AML-193 (cell line): ENCODE measurements at places on chromosomes 3 and 15.

DNA sequence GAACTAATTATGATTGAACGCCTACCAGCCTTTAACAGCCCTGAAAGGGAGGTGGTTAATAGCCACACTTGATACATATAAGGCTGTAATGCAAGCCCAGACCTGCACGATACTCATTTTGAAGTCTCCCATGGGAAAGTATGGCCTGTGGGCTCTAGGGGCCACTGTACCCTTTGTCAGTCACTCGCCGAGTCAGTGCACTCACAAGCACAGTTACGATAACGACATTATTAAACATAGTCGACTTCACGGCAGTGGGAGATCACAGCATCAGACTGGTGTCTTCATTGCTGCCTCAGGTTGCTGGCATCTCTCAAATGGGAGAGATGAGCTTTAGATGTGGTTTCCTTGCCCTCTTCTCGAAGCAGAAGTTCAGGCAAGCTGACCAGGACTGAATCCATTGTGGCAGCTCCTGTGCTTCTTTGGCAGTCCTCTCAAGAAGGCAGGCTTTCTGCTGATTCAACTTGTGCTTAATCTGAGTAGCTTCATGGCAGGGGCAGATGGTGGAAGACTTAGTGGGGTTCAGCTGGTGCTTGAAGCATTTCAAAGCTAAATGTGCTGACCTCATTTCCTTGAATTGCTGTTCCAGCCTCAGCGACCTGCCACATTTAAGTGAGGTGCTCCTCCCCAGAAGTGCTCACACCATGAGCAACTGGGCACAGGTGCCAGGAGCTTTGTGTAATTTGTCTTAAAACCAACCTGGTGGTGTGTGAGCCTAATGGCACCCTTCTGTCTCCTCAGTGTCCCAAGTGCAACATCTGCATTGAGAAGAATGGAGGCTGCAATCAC, 15.8 kb upstream of the P4HTM start:
- no peak for DNase-seq

DNA sequence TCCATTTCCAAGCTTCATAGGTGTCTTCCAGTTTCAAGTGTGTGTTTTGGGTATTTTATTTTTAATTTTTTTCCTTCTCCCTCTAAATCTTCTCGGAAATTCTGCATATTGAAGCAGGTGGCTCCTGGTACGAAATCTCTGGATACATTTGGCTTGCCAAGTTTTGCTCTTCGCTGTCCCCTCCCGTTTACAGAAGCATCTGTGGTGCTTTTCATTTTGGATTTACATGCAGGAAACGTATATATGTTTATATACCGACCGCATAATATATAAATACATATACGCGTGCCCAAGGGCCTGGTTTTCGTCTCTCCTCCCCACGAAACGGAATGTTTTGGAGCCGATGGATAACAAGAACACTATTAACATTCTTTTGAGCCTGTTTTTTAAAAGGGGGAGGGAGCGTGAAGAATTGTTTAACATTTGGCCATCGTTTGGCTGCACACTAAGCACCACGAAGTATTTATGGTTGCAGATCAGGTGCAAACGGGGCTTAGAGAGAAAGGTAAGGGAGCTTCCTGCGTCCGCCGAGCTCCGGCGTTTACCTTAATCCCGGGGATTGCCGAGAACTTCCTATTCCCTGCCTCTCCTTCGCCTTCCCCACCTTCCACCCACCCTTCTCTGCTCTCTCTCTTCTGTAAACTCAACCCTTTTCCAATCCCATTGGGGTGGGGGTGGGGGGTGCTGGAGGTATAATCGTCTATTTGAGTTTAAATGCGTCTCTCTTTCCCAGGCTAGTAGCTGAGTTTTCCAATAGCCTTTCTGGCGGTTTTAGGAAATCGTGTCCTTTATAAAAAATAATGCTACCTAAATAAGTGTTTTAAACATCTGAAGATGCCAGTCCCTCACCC, 1.1 kb upstream of the NLGN1 start:
- DNase-seq = no peak

GRCh38 chr3:125054449-125055329, 1.1 kb downstream of the HEG1 start:
- peak; percentile 21 for DNase-seq

DNA sequence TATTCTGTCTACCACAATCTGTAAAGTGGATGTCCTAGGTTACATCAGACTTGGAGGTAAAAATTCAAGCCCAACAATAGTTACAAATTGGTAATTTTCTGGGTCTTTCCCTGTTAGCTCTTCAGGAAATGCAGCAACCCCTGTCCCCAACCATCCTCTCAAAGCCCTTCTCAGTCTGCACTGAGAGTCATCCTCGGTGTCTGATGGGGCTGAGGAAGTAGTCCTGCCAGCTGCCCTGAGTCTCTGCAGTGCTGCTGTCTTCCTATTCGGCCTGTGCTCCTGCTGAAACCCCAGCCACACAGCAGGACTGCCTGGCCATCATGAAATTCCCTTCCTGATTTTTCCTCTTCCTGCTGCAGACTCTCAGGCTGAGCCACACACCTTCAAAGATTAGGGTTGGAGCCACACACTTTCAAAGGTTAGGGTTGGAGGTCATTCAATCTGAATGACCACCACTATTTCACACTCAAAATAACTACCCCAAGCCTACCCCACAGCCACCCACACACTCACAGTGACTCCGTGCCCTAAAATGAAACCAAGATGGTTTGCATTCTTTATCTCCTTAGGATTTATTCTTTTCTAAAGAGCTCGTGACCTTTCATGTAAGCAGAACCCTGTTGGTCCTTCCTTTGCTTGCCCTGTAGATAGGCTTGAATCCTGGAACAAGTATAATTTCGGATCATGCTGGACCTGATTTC, 17.6 kb downstream of the TRIM42 start:
- no peak for DNase-seq

DNA sequence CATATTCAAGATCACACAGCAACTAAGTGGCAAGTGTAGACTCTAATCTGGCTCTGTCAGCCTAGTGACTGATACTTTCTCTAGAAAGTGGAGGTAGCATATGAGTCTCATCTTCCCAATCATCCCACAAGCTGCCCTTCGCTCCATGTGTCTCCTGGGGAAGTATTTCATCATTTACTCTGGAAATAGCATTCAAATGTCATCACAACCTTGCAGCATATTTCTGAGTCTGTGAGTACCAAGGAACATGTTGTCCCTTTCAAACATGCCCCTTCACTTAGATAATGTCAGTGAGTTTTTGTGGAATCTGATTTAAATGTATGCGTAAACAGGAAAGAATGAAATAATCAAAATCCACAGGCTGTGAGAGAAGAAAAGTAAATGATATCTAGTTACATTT, 322.9 kb downstream of the SLC9A9 start:
- DNase-seq = no peak

- no peak for DNase-seq
Observed at GRCh38 chr15:69830430-69830829, 267.3 kb downstream of the TLE3 start.

DNA sequence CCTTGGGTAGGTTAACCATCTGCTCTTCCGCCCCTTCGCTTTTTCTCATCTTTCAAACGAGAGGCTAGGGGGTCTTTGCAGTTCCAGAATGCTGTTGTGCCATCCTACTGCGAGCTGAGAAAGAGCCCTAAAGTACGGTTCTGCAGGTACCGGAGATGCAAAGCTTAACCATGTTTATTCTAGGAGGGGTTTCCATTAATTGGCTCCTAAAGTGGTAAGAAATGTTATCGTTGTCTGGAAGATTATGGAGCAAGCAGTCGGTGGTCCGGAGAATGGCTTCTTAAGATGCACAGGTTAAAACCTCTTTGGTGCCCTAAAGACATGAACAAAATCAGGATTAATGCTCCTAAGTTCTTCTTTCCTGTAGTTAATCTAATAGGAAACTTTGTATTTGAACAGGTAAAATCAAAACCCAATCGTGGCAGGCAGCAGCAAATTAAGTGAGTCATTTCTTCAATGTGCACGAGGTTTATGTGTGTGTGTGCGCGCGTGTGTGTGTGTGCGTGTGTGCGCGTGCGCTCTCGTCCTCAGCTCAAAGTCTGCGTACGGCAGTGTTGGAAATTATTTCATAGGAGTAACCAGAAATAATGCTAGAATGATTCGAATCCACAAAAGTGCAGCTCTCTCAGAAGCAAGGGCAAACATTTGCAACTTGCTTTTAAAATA, 772 bp downstream of the FAM81A start:
- DNase-seq = no peak

DNA sequence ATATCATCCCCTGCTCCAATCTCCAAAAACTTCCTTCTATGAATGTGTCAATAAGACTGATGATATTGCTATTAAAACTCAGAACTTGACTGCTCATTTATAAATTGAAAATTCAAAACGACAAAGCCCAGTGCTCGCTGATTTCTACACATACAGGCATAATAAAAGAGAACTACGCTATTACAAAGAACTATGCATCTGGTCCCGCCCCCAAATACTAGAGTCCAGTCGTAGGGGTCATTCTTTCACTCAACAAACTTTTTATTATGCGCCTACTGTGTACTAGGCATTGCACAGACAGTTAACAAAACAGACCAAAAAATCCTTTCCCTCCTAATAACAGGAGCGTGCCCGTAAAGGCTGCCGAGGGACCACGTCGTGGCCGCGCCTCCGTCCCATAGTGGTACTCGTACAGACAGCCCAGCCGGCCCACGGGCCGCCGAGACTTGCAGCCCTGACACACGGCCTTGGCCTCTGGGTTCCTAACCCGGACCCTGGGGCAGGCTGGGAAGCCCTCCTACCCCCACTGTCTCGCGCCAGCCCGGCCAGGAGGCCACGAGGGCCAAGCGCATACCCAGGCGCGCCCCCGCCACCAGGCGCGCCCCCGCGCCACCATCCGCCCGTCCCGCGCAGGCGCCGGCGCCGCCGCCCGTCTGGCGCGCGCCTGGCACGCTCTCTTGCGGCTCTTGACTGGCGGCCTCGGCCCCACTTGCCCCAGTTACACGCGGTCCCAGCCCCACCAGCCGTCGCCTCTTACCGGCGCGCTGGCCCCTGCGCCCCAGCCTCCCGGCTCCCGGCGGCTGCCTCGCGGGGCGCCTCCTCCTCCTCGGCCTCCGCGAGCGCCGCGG, 757 bp downstream of the AVEN start:
- peak; percentile 49 for DNase-seq

GRCh38 chr3:27596334-27596841, 112.2 kb upstream of the SLC4A7 start:
- peak; percentile 68 for DNase-seq

GRCh38 chr15:29090617-29091466, 178.8 kb downstream of the NSMCE3 start:
- DNase-seq = no peak

DNA sequence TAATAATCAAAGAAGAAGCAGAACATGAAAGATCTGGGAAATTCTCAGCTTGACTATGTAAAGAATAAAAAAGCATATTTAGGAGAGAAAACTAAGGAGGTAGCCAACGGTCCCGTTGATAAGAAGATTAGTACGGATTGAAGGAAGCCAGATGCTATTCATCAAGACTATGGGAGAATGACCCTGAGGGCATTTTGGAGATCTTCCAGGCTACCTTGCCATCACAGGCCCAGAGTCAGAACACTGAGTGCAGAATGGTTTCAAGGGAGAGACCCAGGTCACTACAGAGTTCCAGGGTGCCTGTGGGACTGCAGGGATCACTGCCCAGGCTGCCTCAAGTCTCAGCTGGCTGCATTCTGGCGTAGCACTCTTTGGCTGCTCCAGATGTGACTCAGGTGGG, 752.9 kb upstream of the ARPP21 start:
- no peak for DNase-seq

DNA sequence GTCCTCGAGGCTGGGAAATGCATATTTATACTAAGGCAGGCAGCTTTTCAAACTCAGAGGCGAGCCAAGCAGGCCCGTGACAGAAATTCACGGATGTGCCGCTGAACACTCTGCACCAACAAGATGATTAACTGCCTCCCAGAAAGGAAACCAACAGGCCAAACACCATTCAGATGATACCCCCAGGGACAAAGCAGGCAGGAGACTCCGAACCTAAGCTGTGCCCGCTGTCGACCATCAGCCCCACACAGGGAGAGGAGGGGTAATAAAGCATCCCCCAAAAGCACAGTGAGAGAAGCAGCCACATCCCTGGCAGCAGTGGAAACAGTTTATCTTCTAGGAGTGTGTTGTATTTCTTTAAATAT, 31.8 kb downstream of the ADAMTS17 start:
- DNase-seq = no peak

GRCh38 chr15:69107025-69107620, 53.3 kb upstream of the GLCE start:
- no peak for DNase-seq

DNA sequence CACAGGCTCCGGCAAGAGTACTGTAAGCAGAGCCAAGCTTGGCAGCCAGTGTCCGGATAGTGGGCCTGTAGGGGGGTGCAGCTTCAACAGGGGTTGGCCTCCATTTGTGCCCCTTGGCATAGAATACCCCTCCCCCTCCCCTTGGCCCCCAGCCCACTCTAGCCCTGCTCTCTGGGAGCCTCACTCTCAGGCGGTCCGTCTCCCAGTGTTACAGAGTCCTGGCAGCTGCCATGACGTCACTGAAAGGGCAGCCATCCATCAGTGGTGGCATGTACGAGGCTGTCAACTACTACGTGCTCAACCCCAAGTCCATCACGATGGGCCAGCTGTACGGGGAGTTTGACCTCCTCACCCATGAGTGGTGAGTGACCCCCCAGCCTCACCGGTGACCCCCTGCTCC, 50.4 kb downstream of the DNAH1 start:
- no peak for DNase-seq

GRCh38 chr3:142735462-142735861, 11.6 kb downstream of the TRPC1 start:
- DNase-seq = no peak

DNA sequence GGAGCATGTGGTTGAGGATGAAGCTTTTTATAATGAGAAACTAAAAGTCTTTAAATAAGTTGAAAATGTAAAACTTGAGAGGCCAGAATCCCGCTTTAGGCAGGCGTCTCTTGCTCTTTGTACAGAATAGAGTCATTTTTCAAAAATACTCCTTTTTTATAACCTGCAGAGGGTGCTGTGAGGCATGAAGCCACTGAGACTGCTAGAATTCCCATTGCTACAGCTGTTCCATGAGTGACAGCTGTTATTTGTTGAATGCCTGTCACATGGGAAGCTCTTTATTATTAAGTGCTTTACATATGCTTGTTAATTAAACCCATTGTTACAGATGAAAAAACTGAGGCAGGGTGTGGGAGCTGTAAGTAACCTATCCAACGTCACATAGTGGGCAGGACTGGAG, 18.5 kb downstream of the MINAR1 start:
- DNase-seq = no peak

DNA sequence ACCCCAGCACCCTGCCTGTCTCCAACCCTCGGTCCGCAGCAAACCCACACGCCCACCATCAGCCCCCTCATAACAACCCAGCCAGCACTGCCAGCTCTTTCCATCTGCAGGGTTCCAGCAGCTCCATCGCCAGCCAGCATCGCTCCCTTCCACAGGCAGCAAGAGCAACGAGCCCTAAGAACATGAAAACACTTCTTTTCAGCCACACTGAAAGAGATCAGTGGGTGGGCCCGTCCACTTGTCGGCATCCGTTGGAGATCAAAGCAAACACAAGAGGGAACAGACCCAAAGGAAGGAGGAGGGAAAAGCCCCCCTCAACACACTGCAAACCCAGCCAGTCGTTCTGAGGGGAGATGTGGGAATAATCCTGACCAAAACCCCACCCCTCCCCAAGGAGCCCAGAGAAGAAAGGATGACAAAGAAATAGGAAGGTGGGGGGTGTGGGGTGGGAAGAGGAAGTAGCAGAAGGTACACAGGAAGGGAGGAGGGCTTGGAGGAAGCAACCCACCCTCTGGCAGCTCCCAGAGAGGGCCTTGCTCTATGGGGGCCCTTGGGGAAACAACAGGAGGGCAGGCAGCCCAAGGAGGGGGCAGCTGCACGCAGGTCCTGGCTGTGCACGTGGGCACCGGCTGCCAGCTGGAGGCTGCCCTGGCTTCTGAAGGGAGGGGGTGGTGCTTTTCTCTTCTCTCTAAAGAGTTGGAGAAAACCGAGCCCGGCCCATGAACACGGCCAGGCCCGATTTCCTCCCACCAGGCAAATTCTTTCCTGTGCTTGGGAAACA, 473.6 kb upstream of the PROK2 start:
- no peak for DNase-seq
